Stimulated activated memory B cell treated with anti-CD40 and anti-IgM and Interleukin-4, amounts not matched to agents 10 μg/mL and 1 μg/mL and 100 μg/mL, for 72 hours (primary cell): ENCODE measurements at places on chromosomes 11 and 22.

GRCh38 chr22:26845021-26845743, 187.8 kb downstream of the MIAT start:
- H3K4me1 ChIP-seq, result peaks cover 5% of the 10 kb centered on the region
- H3K36me3 ChIP-seq, result peaks cover 12% of the 10 kb centered on the region
- no peak for ATAC-seq
- H3K27me3 ChIP-seq, result no peaks in the 10 kb centered on the region
- H3K27ac ChIP-seq, result no peak overlapping the region

DNA sequence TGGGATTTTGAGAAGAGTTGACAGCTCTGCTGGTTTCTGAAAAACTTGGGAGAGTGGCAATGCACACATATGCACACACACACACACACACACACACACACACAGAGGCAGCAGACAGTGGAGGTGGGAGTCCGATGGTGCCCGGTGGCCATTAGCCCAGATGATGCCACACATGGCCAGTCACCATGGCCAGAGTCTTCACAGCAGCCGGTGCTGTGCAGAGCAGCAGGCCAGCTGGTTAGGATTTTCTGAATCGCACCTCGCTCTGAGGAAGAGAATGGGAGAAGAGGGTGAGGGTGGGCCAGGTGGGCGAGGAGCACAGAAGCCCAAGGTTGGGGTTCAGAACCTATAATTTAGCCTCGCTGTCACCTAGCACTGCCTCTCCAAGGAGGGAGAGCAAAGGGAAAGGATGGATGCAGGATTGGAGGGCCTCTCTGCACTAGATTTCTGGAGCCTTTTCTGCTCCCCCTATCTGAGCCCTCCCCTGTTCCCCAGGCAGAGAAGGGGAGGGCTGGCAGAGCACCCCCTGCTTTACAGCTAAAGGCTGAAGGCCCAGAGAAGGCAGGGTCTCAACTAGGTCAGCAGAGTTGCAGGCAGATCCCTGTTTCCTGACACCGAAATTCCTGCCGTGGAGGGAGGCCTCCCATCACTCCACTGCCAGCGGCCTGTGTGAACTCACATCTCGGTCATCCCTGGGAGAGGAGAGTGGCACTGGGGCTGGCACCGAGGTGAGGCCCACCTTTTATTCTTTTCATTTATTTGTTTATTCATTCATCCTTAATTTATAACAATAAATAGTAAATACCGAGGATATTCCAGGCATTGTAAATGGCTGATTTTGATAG, 25.8 kb upstream of the FXYD6 start:
- H3K27me3 ChIP-seq, result no peaks in the 10 kb centered on the region
- ATAC-seq, result no peak
- no peaks in the 10 kb centered on the region for H3K36me3 ChIP-seq
- no peak overlapping the region for H3K27ac ChIP-seq

GRCh38 chr22:49351761-49352227, 475.9 kb downstream of the BRD1 start:
- H3K36me3 ChIP-seq, result no peaks in the 10 kb centered on the region
- H3K4me1 ChIP-seq, result no peaks in the 10 kb centered on the region
- H3K27me3 ChIP-seq, result peaks cover 74% of the 10 kb centered on the region
- no peak overlapping the region for H3K4me3 ChIP-seq

- peaks cover 11% of the 10 kb centered on the region for H3K27me3 ChIP-seq
- H3K4me3 ChIP-seq, result no peak overlapping the region
- ATAC-seq, result peak; percentile 56
- H3K36me3 ChIP-seq, result no peaks in the 10 kb centered on the region
- no peak overlapping the region for H3K27ac ChIP-seq
These were observed 104.5 kb upstream of the RAG2 start for GRCh38 chr11:36702330-36703054.

- no peak overlapping the region for H3K4me3 ChIP-seq
These were observed 44.4 kb downstream of the DCDC1 start for GRCh38 chr11:31325160-31325559.

DNA sequence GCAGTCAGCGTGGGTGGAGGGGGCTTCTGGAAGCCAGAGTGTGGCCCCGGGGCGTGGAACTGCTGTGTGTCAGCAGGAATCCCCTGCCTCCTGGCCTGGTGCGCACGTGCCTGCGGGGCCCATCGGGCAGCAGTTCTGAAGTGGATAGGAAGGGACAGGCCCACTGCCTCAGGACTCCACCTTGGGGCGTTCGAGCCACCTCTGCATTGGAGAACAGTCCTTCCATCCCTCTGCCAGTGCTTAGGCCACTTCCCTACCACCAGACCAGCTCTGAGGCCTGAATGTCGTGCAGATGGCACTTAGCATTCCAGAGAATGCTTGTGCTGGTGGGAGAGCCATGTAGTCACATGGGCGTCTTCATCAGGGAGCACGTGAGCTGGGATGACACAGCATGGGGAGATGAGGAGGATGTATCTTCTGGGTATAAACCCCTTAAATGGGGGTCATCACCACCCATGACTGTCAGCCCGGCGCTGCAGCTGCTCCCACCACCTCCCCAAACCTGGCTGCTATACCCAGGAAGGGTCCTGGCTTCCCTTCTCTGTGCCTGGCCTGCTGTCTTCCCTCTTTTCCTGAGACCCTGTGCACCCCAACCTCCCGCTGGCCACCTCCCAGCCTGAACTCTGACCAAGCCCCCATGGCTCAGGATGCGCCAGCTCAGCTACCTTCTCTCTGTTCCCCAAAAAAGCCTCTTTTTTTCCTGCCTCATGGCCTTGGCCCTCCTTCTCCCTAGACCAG, 9.7 kb downstream of the INCENP start:
- H3K4me3 ChIP-seq, result no peak overlapping the region
- H3K27ac ChIP-seq, result no peak overlapping the region
- no peaks in the 10 kb centered on the region for H3K4me1 ChIP-seq
- ATAC-seq, result no peak
- no peaks in the 10 kb centered on the region for H3K27me3 ChIP-seq
- peaks cover 42% of the 10 kb centered on the region for H3K36me3 ChIP-seq

GRCh38 chr11:113730887-113731726, 25.0 kb upstream of the TMPRSS5 start:
- ATAC-seq, result no peak
- H3K4me3 ChIP-seq, result no peak overlapping the region
- no peaks in the 10 kb centered on the region for H3K4me1 ChIP-seq
- H3K27me3 ChIP-seq, result no peaks in the 10 kb centered on the region

DNA sequence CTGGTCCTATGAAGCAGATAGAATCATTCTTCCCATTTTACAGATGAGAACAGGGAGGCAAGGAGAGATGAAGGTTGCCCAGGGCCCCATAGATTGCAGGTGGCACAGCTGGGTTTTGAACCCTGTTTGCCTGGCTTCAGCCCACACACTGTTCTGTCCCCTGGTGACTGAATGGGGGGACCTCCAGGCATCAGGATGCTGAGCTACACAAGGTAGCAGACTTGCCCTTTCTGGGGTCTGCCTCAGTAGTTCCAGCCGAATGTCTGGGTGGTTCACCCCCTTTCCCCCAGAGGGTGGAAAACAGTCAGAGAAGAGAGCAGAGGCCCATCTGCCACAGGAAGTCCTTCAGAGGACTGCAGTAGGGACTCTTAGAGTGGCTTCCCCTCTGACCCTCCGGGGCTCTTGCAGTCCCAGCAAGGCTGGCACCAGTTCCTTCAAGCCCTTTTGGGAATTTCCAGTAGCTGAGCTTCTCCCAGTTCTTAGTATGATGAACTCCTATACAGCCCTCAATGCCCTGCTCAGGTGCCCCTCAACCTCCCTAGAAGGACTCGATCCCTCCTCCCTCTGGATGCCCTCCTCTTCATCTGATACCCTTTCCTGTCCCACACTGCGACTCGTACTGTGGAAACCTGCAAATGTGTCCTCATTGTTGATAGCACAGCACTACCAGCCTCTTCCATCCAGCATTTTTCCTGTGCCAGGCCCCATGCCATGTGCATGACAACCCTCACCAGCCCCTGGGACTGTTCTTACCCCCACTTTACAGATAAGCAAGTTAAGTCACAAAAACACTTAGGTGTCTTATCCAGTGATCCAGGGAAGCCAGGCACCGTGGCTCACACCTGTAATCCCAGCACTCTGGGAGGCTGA, 82.8 kb downstream of the IGLL1 start:
- H3K36me3 ChIP-seq, result no peaks in the 10 kb centered on the region
- peaks cover 68% of the 10 kb centered on the region for H3K27me3 ChIP-seq
- no peak for ATAC-seq
- H3K27ac ChIP-seq, result no peak overlapping the region
- no peak overlapping the region for H3K4me3 ChIP-seq

- peaks cover 8% of the 10 kb centered on the region for H3K27me3 ChIP-seq
- H3K4me3 ChIP-seq, result no peak overlapping the region
- no peak overlapping the region for H3K27ac ChIP-seq
- peaks cover 12% of the 10 kb centered on the region for H3K4me1 ChIP-seq
- no peak for ATAC-seq
These were observed 195.9 kb downstream of the CSNK2A3 start for GRCh38 chr11:11157185-11157584.

DNA sequence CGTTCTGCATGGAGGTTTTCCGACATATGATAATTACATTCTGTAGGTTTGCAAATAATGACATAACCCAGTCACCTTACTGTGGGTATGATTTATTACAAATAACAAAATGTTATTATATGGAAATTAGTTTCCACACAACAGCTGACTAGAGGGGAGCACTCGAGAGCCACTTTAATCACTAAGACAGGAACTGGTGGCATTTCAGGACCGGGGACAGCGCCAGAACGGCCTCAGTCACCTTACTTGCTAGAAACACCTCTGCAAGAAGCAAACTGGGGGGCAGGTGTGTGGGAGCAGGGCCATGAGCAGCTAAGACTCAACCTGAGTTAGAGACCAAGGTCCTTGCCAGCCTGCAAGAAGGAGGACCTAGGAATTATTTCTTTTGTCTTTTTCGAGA, 199.9 kb downstream of the DSCAML1 start:
- H3K27ac ChIP-seq, result no peak overlapping the region
- peaks cover 41% of the 10 kb centered on the region for H3K27me3 ChIP-seq

GRCh38 chr11:128790196-128790595, 76.9 kb downstream of the KCNJ1 start:
- no peak overlapping the region for H3K4me3 ChIP-seq
- peaks cover 67% of the 10 kb centered on the region for H3K36me3 ChIP-seq
- no peak overlapping the region for H3K27ac ChIP-seq
- no peaks in the 10 kb centered on the region for H3K27me3 ChIP-seq
- peaks cover 19% of the 10 kb centered on the region for H3K4me1 ChIP-seq

GRCh38 chr11:30960387-30960992, 374.3 kb upstream of the MPPED2 start:
- no peaks in the 10 kb centered on the region for H3K36me3 ChIP-seq
- no peak overlapping the region for H3K27ac ChIP-seq
- no peak overlapping the region for H3K4me3 ChIP-seq
- H3K4me1 ChIP-seq, result no peaks in the 10 kb centered on the region
- ATAC-seq, result no peak
- no peaks in the 10 kb centered on the region for H3K27me3 ChIP-seq

- no peak overlapping the region for H3K4me3 ChIP-seq
- peaks cover 66% of the 10 kb centered on the region for H3K36me3 ChIP-seq
- H3K4me1 ChIP-seq, result peaks cover 17% of the 10 kb centered on the region
- ATAC-seq, result no peak
These were observed 7.0 kb upstream of the RRM1 start for GRCh38 chr11:4087551-4087950.

GRCh38 chr11:119460582-119460981, 37.6 kb upstream of the THY1 start:
- no peaks in the 10 kb centered on the region for H3K36me3 ChIP-seq
- H3K27me3 ChIP-seq, result peaks cover 30% of the 10 kb centered on the region
- no peak for ATAC-seq
- H3K27ac ChIP-seq, result no peak overlapping the region

- peaks cover 7% of the 10 kb centered on the region for H3K4me1 ChIP-seq
- no peak overlapping the region for H3K27ac ChIP-seq
- H3K27me3 ChIP-seq, result peaks cover 13% of the 10 kb centered on the region
- peak; percentile 21 for ATAC-seq
- no peaks in the 10 kb centered on the region for H3K36me3 ChIP-seq
These were observed 70.7 kb upstream of the E2F8 start for GRCh38 chr11:19311308-19312030.

- peaks cover 43% of the 10 kb centered on the region for H3K36me3 ChIP-seq
- no peaks in the 10 kb centered on the region for H3K27me3 ChIP-seq
- no peak overlapping the region for H3K4me3 ChIP-seq
- peaks cover 30% of the 10 kb centered on the region for H3K4me1 ChIP-seq
- ATAC-seq, result no peak
These were observed 8.8 kb downstream of the ATP5MG start for GRCh38 chr11:118410055-118410745.

GRCh38 chr22:31569126-31569525, 72.8 kb downstream of the SFI1 start:
- peaks cover 52% of the 10 kb centered on the region for H3K36me3 ChIP-seq
- no peaks in the 10 kb centered on the region for H3K27me3 ChIP-seq
- H3K27ac ChIP-seq, result peak overlapping the region; percentile 30
- H3K4me3 ChIP-seq, result no peak overlapping the region
- ATAC-seq, result no peak
- peaks cover 13% of the 10 kb centered on the region for H3K4me1 ChIP-seq
